ENCODE measurements at places on chromosomes 4 and X. TPM values are rescaled to one million over a fixed set of nuclear protein-coding genes. Genes with fewer than 3 reads are reported as not detected.

DNA sequence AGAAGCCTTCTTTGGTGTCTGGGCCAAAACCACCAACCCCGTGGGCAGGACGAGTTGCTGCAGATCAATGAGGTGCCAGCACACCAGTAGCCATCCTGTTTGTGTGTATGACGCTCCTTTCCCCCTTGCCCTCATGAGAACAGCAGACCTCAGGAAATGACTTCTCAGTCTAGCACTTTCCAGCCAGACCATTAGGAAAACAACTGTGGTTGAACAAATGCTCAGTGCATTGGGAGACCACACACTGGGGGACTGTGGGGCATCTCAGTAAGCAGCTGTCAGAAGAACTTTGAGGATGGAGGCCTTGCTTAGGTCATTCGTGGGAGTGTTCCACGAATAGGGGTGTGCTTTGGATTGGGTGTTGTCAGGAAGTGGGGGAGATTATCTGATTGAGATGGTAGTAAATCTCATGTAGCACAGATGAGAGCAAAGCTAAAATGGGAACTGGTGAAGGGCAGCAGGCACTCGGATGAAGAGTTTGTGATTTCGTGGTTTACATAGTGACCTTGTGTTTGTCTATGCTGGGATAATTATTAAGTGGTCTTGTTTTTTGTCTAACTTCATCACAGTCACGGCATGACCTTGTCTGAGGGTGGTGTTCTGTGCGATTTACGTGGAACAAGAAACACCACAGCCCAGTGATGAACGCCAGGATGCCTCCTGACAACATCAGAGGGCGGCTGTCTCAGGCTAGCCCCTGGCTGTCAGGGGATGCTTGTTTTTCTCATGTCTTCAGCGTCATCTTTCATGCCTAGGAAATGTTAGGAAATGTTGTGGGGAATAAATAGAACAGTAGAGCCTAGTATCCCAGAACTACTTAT, 70.1 kb downstream of the USP46 start:
- DNase-seq: no peak

GRCh38 chr4:142413485-142413884, 432.6 kb downstream of the INPP4B start:
- no peak for DNase-seq

GRCh38 chrX:103573202-103573601, 12.1 kb upstream of the TCEAL4 start:
- peak; percentile 34 for DNase-seq

GRCh38 chrX:26848511-26848910, 614.6 kb downstream of the PPP4R3C start:
- DNase-seq: no peak

GRCh38 chr4:79247695-79248394, 78.0 kb downstream of the NAA11 start:
- DNase-seq: no peak

GRCh38 chr4:86441175-86441936, 81.5 kb upstream of the MAPK10 start:
- peak; percentile 48 for DNase-seq

- no peak for DNase-seq
These were observed 1.4 kb downstream of the TMA16 start for GRCh38 chr4:163495900-163496299.

GRCh38 chrX:44875185-44875489, 2.1 kb downstream of the KDM6A start:
- DNase-seq: no peak

Gene RAB33A
- 5.5 TPM for polyA plus RNA-seq

Gene GPRASP1
- polyA plus RNA-seq: 0.33 TPM

Gene ZNF630
- polyA plus RNA-seq: 1.2 TPM

Gene CPZ
- polyA plus RNA-seq: 29.9 TPM
